OCI-M1 (cell line): ENCODE measurements at places on chromosomes 2 and 18.

GRCh38 chr2:238872628-238873380 is 24.9 kb downstream of the TWIST2 start:
- DNase-seq, result no peak

GRCh38 chr18:64082054-64082453 is 66.8 kb downstream of the LINC00305 start:
- DNase-seq, result no peak

- peak; percentile 11 for DNase-seq
These were observed 117.0 kb downstream of the AP1S3 start for GRCh38 chr2:223720367-223720766.

GRCh38 chr18:58264840-58265239 is 220.8 kb downstream of the NEDD4L start:
- no peak for DNase-seq

DNA sequence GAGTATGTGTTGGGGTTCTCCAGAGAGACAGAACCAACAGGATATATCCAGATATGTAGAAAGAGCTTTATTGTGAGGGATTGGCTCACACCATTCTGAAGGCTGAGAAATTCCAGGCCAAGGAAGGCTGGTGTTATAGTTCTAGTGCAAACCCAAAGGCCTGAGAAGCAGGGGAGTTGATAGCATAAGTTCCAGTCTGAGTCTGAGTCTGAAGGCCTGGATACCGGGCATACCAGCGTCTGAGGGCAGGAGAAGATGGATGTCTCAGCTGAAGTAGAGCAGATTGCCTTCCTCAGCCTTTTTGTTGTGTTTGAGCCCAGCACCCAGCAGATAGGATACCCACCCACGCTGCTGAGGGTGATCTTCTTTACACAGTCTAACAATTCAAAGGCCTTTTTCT is 211.7 kb upstream of the RASGRP3 start:
- no peak for DNase-seq

DNA sequence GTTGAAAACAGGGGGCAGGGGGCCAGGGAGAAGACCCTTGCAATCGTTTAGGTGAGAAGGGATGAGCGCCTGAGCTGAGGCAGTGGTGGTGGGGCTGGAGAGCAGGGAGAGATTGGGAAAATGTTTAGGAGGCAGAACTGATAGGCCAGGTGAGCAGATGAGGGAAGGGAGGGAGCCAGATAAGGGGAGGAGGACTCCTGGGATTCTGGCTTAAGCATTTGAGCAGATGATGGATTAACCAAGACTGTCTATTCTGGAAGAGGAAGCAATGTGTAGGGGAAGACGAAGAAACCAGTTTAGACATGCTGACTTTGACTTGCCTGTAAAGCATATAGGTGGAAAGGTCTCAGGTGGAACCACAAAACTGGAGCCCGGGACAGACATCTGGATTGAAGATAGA is 49.9 kb upstream of the ASPRV1 start:
- DNase-seq, result peak; percentile 25

DNA sequence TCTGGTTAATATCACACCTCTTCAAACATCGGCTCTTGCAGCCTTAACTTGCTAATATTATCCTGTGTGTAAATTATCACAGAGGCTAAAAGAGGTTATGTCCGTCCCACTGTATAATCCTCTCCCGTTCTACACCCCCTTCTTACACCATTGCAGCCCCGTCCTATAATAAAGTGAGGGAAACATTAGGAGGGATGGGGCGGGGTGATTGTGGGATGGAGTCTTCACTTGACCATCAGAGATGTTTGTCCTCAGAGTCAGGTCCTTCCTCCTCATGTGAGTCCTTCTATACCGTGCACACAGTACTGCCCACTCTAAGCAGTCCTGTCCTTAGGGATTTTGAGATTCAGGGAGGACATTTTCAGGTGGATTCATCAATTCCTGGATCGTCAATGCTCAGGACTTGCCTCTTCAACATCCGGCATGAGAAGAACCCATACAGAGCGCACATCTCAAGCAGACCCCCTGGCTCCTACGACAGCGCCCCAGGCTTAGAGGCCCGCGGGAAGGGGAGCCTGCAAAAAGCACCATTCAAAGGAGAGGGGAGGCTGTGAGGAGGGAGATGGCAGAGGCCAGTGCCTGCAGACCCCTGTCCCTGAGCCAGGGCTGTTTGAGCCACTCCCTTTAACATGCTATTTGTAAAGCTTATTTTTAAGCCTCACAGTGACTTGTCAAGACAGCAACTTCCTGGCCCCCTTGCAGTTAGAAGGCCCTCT is 42.8 kb upstream of the ASB18 start:
- DNase-seq, result no peak
